ENCODE measurements at places on chromosomes 11 and 22. TPM values are rescaled to one million over a fixed set of nuclear protein-coding genes. Genes with fewer than 3 reads are reported as not detected.
A peak's percentile ranks its signal among the peaks of the same experiment; 100 is the strongest.

DNA sequence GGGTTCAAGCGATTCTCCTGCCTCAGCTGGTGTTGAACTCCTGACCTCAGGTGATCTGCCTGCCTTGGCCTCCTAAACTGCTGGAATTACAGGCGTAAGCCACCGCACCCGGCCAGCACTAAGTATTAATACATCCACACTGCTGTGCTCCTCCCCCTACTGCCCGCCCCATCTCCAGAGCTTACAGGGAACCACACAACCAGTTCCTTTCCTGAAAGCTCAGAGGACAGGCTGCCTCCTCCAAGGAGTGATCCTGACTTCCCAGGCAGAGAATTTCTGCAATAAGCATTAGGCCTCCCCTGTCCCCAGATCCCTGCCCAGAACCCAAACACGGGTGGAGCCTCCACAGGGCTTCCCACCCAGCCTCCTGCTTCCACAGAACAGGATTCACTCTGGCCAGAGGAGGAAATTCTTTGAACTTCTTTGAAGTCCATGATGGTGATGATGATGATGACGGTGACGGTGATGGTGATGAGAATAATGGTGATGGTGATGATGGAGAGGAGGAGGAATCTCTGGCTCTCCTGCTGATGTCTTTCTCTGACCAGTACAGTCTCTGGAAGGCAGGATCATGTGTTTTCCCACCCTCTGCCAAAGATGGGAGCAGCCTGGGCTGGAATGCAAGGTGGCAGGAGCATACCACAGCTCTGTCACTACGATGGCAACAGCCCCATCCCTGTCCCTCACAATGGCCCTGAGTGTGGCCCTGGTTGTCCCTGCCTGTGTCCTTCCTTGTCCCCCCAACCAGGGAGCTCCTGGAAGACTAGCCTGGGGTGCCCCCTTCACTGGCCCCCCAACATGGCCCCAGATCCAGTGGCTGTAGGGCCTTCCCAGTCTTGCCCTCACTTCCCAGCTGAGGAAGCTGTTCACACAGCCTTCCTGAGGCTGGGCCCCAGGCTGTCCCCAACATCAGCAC lies 33.5 kb upstream of the CSNK1E start:
- peaks cover 12% of the 10 kb centered on the region for H3K4me1 ChIP-seq
- H3K36me3 ChIP-seq = peaks cover 13% of the 10 kb centered on the region
- peaks cover 9% of the 10 kb centered on the region for H3K27me3 ChIP-seq
- DNase-seq = peak; percentile 62
- H3K4me3 ChIP-seq = no peak overlapping the region
- H3K27ac ChIP-seq = no peak overlapping the region

DNA sequence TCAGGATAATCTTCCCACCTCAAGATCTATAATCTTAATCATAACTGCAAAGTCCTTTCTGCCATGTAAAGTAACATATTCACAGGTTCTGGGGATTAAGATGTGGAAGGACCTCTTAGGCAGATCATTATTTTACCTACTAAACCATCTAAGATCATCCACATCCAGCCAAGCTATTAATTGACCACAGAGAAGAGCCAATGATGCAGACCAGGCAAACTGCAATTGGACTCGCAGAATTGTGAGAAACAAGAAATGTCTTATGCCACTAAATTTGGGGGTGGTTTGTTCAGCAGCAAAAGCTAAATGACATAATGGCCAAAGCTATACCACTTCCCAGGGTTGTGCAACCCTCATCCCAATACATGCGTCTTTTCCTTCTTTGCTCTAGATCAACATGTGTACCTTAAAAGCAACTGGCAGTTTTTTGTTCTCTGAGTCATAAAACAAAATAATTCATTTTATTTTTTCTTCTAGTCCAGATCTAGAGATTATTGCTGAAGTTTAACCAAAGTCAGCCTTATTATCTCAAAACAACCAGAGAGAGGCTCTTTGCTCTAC lies 88.7 kb upstream of the CHRM4 start:
- H3K27me3 ChIP-seq = no peaks in the 10 kb centered on the region
- H3K4me3 ChIP-seq = no peak overlapping the region
- H3K27ac ChIP-seq = no peak overlapping the region
- H3K4me1 ChIP-seq = peaks cover 5% of the 10 kb centered on the region

DNA sequence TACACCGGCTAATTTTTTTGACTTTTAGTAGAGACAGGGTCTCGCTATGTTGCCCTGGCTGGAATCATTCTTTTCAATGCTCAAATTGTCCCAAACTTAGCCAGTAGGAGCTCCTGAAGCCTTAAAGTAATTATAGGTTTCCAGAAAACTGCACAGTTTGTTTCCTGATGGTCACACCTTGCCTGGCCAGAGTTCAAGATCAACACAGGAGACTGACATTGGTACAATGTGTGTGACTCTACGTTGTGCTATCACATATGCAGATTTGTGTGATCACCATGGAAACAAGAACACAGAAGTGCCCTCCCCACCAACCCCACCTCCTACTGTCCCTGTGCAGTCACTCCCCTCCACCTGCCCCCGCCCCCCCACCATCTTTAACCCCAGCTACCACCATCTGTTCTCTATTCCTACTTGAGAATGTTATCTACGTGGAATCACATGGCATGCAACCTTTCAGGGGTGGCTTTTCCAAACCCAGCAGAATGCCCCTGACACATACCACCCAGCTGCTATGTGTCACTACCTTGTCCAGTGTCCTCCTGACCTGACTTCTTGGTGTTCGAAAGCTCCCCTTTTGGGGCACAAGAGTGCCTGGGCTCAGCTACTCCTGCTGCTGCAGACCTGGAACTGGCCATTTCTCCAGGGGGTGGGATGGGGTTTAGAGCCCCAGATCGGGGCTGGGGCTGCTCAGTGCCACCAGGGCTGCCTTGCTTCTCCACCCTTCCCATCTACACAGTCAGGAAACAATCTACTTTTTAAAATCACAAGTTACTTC lies 6.1 kb upstream of the NAP1L4 start:
- DNase-seq = no peak
- H3K36me3 ChIP-seq = peaks cover 40% of the 10 kb centered on the region
- H3K4me1 ChIP-seq = peaks cover 28% of the 10 kb centered on the region
- no peaks in the 10 kb centered on the region for H3K27me3 ChIP-seq
- no peak overlapping the region for H3K27ac ChIP-seq

- H3K27me3 ChIP-seq = no peaks in the 10 kb centered on the region
- DNase-seq = peak; percentile 92
- H3K4me1 ChIP-seq = peaks cover 6% of the 10 kb centered on the region
- no peaks in the 10 kb centered on the region for H3K36me3 ChIP-seq
- H3K27ac ChIP-seq = peak overlapping the region; percentile 56
- no peak overlapping the region for H3K4me3 ChIP-seq
These were observed 77.9 kb upstream of the TOP3B start for GRCh38 chr22:22060200-22061084.

GRCh38 chr11:86593833-86594232 lies 78.6 kb downstream of the ME3 start:
- no peak for DNase-seq
- no peak overlapping the region for H3K27ac ChIP-seq
- no peaks in the 10 kb centered on the region for H3K36me3 ChIP-seq
- no peak overlapping the region for H3K4me3 ChIP-seq

- H3K27me3 ChIP-seq = no peaks in the 10 kb centered on the region
- H3K36me3 ChIP-seq = peaks cover 29% of the 10 kb centered on the region
- peaks cover 4% of the 10 kb centered on the region for H3K4me1 ChIP-seq
- no peak overlapping the region for H3K27ac ChIP-seq
These were observed 18.1 kb upstream of the GNB1L start for GRCh38 chr22:19872779-19873137.

GRCh38 chr11:31477528-31478222 lies 31.7 kb downstream of the IMMP1L start:
- H3K4me1 ChIP-seq = no peaks in the 10 kb centered on the region
- no peak overlapping the region for H3K4me3 ChIP-seq
- no peaks in the 10 kb centered on the region for H3K36me3 ChIP-seq
- no peaks in the 10 kb centered on the region for H3K27me3 ChIP-seq
- no peak overlapping the region for H3K27ac ChIP-seq

DNA sequence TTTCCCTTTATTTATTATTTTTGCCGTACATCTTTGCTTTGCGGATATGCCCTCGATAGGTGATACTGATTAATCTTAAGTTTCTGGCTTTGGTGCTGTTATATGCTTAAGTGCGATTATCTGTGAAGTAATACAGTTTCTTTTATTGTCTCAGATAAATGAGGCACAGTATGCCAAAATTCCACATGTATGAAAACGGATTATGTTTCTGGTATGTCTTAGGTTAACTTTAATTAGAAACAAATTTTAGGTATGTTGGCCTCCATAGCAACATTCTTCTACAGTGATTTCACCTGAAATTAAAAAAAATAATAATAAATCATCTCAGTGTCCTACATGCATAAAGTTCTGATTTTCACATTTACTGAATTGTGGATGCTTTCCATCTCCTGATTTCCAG lies 119.2 kb downstream of the ARHGAP42 start:
- no peaks in the 10 kb centered on the region for H3K27me3 ChIP-seq
- no peak for DNase-seq
- H3K36me3 ChIP-seq = no peaks in the 10 kb centered on the region
- H3K27ac ChIP-seq = no peak overlapping the region
- peaks cover 8% of the 10 kb centered on the region for H3K4me1 ChIP-seq
- no peak overlapping the region for H3K4me3 ChIP-seq

GRCh38 chr11:2091786-2092463 lies 47.3 kb downstream of the IGF2 start:
- H3K36me3 ChIP-seq = no peaks in the 10 kb centered on the region
- no peak overlapping the region for H3K4me3 ChIP-seq
- peaks cover 17% of the 10 kb centered on the region for H3K4me1 ChIP-seq
- no peak for DNase-seq
- no peaks in the 10 kb centered on the region for H3K27me3 ChIP-seq

DNA sequence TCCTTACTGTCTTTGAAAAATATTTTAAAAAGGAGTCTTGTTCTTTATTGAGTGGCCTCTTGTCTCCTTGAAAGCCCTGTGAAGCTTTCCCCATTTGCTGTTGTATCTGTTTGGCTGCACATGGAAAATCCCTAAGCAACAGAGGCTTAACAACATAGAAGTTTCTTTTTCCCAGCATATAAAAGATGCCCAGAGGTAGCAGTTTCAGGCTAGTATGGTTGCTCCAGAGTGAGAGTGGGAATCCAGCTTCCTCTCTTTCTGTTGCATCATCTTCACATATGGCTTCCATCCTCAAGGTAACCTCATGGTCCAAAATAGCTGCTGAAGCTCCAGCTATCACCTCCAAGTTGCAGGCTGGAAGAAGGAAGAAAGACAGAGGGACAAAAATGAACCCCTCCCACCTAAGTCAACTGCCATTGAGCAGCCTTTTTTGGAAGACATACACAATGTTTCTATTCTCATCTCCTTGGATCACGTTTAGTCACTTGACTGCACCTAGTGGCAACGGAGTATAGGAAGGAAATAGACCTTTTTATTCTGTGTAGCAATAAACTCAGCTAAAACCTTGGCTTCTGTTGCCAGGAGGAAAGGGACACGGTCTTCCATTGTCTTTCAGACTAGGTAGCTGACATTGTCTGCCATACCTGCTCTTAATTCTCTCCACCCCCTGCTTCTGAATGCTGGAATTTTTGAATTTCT lies 5.3 kb downstream of the CSF2RB start:
- H3K36me3 ChIP-seq = no peaks in the 10 kb centered on the region
- no peak overlapping the region for H3K4me3 ChIP-seq
- DNase-seq = no peak
- H3K4me1 ChIP-seq = peaks cover 12% of the 10 kb centered on the region

DNA sequence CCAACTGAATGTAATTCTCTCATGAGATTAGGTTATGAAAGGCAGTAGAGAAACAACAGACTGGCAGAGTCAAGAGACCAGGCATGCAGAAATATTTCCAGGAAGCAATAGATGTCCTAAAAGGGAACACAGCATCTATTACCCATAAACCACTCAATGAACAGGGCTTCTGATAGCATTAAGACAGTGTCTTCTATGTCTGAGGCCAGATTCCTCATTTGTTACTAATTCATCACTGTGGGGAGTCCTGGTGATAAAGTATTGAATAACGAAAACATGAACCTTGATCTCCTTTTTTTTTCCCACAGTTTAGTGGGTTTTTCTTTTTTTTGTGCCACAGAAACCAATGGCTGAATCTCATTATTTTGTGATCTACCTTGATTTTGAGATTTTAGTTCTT lies 339.0 kb downstream of the METTL15 start:
- H3K4me3 ChIP-seq = no peak overlapping the region
- no peaks in the 10 kb centered on the region for H3K36me3 ChIP-seq
- H3K27me3 ChIP-seq = no peaks in the 10 kb centered on the region
- DNase-seq = no peak

DNA sequence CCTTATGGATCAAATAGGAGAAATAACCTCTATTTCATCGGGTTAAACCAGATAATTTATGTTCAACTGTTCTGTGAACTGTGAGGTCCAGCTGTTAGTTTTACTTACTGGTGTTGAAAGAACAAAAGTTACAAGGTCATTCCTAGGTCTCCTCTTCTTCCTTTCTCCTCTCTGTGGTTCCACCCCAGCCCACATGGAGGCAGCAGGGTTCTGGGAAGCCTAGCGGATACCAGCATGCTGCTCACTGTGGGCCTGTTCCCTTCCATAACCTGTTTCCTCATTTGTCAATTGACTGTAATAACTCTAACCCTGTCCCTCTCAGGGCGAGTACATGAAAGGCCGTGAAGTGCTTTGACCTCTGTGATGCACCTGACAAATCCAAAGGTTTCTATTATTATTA lies 27.8 kb downstream of the RELT start:
- no peak overlapping the region for H3K4me3 ChIP-seq
- H3K4me1 ChIP-seq = peaks cover 12% of the 10 kb centered on the region
- no peaks in the 10 kb centered on the region for H3K27me3 ChIP-seq
- H3K36me3 ChIP-seq = no peaks in the 10 kb centered on the region
- DNase-seq = no peak

GSTT2B gene
- total RNA-seq = 3.4 TPM

PLA2G6 gene
- 14.0 TPM for total RNA-seq

DNA sequence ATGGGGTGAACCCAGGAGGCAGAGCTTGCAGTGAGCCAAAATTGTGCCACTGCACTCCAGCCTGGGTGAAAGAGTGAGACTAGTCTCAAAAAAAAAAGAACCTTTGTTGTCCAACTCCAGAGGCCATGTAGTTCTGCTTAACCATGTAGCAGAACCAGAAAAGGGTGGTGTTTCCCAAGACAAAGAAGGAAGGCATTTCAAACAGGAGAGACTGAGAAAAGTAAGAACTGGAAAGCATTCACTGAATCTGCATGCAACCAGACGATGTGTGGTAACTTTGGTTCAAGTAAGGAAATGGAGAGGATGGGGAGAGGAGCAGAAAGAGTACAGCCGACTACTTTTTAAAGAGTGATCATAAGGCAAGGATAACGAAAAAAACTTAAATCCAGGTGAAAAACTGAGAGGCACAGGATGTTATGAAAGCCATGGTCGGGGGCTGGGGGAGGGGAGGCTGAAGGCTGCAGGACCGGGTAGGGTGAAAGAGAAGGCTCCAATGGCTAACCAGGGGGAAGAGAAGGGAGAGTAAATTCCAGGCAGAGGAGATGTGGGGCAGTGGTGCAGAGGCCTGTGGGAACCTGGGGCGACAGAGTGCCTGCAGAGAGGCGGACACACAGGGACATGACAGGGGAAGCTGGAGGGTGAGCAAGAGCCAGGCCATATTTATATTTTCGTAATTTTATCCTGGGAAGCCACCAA lies 48.8 kb downstream of the MAPK1 start:
- no peaks in the 10 kb centered on the region for H3K27me3 ChIP-seq
- no peak overlapping the region for H3K27ac ChIP-seq
- H3K4me1 ChIP-seq = peaks cover 66% of the 10 kb centered on the region
- no peak overlapping the region for H3K4me3 ChIP-seq

TRIM21 gene
- total RNA-seq = 16.6 TPM

HSCB gene
- 30.0 TPM for total RNA-seq

- H3K36me3 ChIP-seq = no peaks in the 10 kb centered on the region
- peak overlapping the region; percentile 14 for H3K27ac ChIP-seq
- no peak for DNase-seq
- H3K27me3 ChIP-seq = no peaks in the 10 kb centered on the region
These were observed 11.4 kb downstream of the OR10D3 start for GRCh38 chr11:124194293-124195188.

Data from esophagus muscularis mucosa (tissue), 4 donors.